Trophoblast cell (in vitro differentiated cells and primary cell): ENCODE measurements at places on chromosomes 7 and 10.
A peak's percentile ranks its signal among the peaks of the same experiment; 100 is the strongest.

DNA sequence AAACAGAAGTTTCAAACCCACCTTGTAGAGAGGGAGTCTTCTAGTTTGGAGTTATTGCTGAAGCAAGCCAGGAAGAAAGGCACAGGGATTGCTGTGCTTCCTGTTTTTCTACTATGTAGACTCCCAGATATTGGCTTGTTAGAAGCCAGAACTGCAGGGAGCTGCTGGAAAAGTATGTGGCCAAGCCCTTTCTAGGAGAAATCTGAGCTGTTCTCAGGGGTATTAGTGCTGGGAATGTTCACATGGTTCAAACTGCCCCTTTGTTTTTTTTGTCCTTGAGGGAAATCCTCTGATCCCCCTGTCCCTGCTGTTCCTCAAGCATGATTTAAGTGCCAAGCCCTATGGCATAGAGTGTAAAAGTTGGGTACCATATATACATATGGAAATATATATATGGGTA, 184.0 kb downstream of the CCDC7 start:
- DNase-seq, result no peak

DNA sequence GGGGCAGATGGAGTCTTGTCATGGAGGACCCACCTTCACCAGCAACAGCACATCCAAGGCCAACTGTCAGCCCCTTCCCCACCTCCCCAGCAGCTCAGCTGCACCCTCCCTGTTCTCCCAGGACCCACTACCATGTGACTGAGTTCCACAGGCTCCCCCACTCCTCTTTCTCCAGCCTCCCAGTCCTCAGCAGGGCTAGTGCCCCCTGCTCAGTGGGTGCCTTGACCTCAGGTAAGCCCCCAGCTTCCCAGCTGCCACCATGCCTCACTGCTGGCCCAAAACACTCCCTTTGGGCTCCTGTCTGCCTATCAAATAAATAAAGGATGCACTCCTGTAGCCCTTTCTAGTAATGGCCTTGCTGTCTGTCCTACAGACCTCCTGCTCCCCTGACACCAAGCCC, 174.4 kb downstream of the SLIT1 start:
- no peak for DNase-seq

DNA sequence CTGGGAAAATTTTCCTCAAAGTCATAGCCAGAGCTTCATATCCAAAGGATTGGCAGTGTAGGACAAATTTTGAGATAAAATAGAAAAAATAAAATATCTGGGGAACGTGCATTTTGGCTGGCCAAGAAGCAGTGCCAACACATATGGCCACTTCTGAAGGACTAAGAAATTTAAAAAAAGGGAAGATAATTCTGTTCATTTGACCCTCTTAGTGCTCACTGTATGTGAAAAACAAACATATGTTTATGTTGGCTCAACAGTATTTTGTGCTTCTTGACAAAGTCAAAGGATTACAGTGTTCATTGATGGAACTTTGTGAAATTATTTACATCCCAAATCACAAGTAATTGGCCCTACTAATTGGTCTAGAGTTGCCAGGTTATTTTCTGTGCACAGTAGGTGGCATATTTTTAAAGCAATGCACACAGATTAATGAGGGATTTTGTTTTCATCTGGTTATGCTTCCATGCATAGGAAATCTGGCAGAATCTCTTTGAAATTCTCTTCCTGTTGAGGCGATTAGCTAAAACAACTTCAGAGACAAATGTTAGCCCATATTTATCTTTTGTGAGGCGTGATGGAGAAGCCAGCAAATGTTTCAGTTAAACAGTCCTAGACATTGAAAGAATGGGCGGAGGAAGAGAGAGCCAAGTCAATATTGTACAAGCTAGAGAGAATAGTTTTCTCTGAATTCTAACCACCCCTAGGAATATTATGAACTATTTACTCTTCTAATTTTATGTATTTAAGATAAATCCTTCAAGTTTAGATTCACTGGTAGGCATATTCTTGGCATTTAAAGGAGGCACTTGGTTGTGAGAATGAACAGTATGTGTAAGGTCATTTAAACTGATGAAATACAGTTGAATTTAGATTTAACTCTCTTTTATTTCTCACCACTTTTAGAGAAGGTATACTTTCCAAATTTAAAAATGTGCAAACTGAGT, 237.7 kb upstream of the MBL2 start:
- no peak for DNase-seq

DNA sequence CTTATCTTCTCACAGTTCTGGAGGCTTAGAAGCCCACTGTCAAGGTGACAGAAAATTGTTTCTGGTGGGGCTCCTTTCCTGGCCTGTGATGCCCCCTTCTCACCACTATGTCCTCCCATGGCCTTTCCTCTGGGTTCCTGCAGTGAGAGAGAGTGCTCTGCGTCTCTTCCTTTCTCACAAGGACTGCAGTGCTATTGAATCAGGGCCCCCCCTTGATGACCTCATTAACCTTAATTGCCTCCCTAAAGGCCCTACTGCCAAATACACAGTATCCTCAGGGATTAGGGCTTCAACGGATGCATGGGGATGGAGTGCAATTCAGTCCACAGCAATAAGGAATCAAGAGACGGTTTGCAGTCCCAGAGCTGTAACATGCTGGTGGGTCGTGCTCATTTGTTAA, 82.0 kb upstream of the GRB10 start:
- no peak for DNase-seq

- peak; percentile 56 for DNase-seq
Measured at GRCh38 chr7:128459394-128459878, 3.8 kb downstream of the HILPDA start.

GRCh38 chr10:94223702-94224370, 138.9 kb downstream of the NOC3L start:
- DNase-seq, result no peak

DNA sequence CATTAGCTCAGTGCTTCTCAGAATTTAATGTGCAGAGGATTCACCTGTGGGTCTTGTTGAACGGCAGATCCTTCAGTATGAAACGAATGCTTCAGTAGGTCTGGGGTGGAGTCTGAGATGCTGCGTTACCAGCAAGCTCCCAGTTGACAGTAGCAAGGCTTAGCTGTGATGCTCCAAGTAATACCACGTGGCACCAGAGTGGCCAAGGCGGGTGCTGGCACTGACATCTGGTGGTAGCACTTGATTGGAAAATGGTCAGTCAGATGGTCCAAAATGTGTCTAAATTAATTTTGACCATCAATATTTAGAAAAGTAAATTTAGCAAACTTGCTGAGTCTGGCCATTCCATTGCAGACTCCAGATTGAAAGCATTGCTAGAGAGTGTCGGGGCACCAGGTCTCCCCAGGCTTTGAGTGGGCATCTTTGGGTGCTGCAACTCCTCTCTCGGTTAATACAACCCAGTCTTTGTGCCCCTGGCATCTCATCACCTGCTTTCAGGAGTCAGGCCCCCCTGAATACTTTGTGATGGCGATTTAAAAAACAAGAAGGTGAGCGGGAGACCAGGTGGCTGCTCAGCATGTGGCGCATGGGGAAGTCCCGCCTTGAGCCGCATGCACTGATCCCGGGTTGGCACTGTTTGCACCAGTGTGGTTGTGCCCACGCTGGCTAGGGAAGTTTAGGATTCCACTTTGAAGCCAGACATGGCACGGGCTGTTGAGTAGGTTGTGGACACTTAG, 130.1 kb downstream of the NT5C2 start:
- no peak for DNase-seq

DNA sequence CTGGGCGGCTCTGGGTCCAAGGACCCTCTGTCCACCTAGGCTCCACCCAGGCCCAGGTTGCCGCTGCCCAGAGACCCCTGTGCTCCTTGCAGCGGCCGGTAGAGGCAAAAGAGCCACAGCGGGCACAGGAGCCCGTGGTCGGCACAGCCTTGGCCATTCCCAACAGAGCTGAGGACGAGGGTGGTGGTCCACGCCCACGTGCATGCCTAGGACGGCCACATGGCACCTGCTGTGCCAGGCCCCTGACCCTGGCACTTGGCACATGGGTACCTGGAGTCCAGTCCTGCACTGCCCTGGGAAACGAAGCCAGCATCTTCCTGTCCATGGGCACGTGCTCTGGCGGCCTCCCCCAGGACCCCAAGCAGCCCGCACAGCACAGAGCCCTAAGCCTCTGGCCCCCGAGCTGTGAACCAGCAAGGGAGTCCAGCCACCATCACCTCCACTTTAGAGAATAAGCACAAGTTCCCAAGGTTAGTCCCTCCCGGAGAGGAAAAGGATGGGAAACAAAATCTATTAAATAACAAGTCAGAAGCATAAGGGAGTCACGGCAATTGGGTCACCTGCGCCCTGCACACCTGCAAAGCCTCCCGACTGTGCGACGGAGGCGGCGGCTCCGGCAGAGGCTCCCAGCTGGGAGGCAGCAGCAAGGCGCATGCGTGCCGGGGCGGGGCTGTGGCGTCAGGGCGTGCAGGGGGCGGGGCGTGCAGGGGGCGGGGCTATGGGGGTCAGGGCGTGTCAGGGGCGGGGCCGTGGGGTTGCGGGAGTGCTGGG, 59.1 kb downstream of the STK32C start:
- no peak for DNase-seq

GRCh38 chr10:49619613-49620012, 5.8 kb downstream of the CHAT start:
- DNase-seq, result no peak
